ENCODE measurements at places on chromosomes 13 and 19.

DNA sequence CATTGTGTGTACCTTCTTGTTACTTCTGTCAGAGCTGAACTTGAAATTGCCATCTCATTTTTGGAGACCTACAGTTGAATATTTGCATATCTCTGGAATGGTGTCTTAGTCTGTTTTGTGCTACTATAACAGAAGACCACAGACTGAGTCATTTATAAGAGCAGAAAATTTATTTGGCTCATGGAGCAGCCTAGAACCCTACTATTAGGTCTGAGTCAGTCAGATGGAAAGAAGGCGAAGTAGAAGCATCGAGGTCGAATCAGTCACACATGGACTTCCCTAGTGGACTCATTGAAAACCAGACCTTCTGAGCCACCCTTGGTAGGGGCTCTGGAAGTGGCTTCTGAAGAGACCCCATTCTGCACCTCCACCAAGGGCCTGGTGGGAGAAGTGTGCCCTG lies 33.9 kb upstream of the TPT1 start:
- DNase-seq: no peak

DNA sequence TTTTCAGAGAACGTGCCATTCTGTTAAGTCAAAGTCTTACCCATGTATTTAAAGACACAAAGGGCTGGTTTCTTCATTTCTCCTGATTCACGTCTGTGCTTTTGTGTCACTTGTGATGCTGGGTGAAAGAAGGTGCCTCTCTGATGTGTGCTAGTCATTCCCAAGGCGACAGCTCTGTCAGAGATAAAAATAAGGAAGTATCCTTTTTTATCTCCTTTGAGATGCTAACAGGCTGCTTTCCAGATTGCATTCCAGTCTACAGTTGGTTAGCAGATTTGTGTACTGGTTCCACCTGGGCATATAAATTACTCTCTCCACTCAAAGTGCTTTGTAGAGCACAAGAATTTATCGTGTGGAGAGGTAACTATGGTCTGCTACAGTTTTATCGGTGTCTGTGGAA lies 33.5 kb upstream of the DCT start:
- DNase-seq: no peak

DNA sequence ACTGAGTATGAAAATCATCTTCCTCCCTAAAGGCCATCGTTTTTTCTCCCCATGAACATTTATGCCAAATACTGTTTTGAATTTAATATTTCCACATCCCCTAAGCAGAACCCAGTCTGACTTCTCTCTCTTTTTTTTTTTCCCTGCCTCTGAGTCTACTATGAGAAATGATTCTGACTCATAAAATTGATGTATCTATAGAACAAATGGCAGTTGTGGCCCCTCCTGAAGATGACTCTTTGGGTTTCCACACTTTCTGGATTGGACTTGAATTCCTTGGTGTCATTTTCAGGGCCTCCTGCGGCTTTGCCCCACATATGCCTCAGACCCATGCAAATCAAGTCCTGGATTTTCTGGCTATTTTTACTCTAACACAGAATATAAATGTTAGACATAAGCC lies 22.7 kb upstream of the NAXD start:
- DNase-seq: no peak

DNA sequence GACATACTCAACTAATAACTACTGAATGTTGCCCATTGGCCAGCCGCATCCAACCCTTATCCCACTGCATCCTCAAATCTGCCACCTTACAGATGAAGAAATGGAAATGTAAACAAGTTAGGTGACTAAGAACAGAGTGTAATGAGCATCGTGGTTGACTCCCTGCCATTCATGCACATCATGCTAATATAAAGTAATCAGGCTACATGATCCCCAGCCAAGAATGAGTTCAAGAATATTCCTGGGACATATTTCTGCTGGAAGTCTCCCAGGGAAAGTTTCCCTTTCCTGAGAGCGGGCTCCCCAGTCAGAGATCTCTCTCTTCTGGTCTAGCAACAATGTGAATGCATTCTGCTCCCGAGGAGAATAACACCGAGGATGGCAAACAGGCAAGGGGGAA lies 55.9 kb upstream of the SERP2 start:
- DNase-seq: no peak

- no peak for DNase-seq
These were observed 101.3 kb downstream of the KCNRG start for GRCh38 chr13:50116430-50116973.

GRCh38 chr19:16224293-16225045 lies 26.8 kb downstream of the AP1M1 start:
- DNase-seq: no peak

All from C1 segment of cervical spinal cord (tissue), 14 donors.